AG09319 (cell line): ENCODE measurements at places on chromosomes 11 and 22.

DNA sequence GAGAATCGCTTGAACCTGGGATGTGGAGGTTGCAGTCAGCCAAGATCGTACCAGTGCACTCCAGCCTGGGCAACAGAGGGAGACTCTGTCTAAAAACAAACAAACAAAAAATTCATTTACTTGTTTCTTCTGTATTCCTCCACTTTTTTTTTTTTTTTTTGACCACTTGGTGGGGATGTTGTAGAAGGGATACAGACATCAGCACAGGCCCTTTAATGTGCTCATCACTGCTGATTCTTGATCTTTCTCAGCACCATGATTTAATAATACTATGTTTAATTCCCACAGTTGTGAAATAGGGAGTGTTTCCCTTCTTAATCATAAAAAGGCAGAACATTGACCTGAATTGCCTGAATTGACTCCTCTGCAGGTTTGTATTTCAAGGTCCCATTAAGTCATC, 4.5 kb downstream of the TTC9C start:
- no peak for DNase-seq

- DNase-seq, result no peak
Measured at GRCh38 chr11:130881475-130882137, 34.7 kb downstream of the SNX19 start.

- DNase-seq, result no peak
Measured at GRCh38 chr11:9075556-9075955, 15.8 kb downstream of the SCUBE2 start.

DNA sequence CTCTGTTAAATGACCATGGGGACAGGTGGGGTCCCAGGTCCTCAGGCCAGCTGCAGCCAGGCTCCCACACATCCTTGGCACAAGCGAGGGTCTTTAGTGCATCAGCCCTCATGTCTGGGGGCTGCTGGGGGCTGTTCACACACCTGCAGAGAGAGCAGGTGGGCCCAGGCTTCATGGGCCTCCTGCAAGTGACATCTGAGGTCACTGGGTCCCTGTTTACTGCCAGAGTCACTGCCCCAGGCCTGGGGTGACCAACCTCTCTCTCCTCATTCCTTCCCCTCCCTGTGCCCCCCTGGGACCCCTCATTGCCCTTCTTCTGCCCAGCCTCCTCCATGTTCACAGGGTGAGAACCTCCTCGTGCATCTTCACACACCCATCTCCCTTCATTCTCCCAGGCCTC, 92.4 kb downstream of the RTL6 start:
- no peak for DNase-seq

DNA sequence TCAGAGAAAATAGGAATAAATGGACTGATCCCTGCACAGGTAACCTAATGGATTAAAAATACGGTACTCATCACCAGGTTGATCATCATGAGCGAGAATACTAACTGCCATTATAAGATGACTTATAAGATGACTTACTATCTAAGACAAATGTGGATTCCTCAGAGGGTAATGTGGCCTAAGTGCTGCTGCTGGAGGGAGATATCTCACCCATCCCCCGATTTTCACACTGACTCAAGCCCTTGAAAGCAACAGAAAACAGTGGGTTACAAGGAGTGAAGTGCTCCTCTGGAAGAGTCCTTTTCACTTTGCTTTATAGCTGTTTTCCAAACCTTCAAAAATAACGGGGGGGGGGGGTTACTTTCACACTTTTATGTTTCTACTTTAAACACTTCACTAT, 920 bp downstream of the TMEM218 start:
- DNase-seq, result no peak

- no peak for DNase-seq
Measured at GRCh38 chr11:108405706-108406105, 61.6 kb downstream of the C11orf65 start.

GRCh38 chr11:24900960-24901549, 404.2 kb downstream of the LUZP2 start:
- no peak for DNase-seq
